AG09309 (cell line): ENCODE measurements at places on chromosomes 6 and 20.
A peak's percentile ranks its signal among the peaks of the same experiment; 100 is the strongest.

DNA sequence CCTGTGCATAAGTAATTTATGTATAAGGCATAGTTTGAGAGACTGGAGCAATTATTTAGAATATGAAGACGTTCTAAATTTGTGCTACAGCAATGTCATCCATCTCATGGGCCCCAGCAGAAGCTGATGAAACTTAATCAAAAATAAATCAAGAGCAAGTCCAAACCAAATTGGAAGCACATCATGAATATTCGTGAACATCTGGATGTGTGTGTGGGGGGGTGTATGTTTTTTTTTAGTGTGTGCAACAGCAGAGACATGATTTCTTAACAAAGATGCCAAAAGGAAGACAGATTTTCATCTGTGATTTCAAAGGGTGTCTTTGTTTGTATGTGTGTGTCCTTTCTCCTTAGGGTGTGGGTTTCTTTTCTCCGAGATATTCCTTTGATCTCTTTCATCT lies 58.9 kb downstream of the SASH1 start:
- no peak for DNase-seq

- DNase-seq, result peak; percentile 96
Observed at GRCh38 chr20:53828088-53828681, 234.5 kb upstream of the ZNF217 start.

DNA sequence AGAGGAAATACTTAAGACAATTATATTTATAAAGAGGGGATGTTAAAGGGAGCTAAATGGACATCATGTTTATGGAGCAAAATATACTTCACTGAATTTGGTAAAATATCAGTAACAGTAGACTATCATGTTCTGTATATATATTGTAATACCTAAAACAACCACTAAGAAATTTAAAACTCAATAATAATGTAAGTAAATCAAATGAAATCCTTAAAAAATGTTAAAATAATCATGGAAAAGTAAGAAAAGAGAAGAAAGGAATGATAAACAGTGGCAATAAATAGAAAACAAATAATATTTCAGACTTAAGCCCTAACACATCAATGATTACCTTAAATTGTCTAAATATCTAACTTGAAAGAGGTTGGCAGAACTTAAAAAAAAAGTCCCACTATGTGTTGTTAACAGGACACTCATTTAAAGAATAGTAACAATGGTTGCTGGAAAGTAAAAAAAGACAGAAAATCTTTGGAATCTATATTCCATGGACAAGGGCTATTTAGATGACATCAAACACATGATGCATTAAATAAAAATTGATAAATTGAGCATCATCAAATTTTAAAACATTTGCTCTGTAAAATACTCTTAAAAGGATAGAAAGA lies 842.2 kb upstream of the MAP3K7 start:
- DNase-seq, result no peak

DNA sequence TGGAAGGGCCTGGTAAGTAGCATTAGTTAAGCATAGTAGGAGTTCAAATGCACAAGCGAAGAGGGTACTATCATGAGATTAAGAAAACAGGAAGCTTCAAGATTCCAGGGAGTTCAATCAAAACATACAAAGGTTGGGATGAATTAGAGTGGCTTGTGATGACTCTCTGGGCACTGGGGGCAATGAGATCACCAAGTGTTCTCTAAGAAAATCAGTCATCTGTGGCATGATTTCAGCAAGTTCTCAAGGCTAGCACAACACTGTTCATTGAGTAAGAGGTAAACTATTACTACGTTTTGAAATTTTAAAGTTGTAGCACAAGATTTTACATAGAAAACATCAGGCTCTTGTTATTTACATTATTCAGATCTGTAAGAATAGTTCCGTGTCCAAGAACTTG lies 139.7 kb upstream of the FLRT3 start:
- no peak for DNase-seq

DNA sequence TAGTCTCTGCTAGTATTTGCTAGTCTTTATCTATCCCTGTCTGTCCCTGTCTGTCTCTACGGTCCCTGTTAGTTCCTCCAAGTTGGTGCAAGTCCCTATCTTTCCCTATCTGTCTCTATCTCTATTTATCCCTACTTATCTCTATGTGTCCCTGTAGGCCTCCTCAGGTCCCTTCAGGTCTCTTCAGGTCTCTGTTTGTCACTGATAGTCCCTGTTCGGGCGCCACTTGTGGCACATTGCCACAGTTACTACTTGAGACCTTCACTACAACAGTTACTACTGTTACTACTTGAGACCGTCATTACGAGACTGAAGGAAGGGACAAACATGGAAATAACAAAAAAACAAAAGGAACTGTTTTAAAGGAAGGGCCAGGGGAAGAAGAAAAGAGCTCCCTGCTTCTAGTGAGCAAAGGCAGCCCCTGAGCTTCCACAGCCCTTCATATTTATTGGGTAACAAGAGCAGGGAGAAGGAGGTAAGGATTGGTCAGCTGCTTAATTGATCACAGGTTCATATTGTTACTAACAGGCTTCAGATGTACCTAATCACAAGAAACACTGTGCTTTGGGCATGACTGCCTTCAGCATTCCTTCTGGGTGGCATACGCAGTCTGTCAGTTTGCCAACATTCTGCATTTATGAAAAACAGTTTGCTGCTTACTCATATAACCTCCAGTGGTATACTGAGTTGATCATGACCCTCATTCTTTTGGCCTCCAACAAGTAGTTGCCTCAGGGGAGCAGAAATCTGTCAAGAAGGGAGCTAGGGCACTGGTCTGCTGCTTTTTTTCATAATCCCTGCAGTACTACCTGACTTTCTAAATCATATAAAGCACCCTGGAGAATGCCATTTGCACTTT lies 8.4 kb downstream of the EPB41L2 start:
- no peak for DNase-seq

GRCh38 chr20:39849664-39850063 lies 839.4 kb downstream of the MAFB start:
- peak; percentile 82 for DNase-seq

DNA sequence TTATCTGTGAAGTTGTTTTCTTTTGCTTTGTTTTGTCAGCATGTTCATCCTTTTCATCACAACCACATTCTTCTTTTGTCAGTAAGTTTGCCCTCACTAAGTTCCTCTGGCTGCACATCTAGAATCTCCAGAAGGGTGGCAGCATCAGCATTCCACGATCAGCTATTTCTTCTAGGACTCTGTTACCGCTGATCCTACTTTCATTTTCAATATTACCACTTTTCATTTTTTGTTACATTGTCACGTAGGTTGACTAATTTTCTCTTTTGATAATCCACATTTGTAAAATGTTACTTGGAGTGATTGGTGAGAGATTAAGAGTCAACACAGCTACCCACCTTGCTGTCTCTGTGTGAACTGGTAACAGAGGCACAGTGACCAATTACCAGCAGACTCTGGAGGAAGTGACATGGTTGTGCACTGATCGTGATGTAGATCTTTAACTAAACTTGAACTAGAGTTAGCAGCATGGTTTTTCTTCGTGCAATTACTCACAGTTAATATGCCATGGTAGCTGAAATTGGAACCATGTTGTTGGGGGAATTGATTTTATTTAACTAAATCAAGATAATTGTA lies 307.9 kb upstream of the SLC35B3 start:
- no peak for DNase-seq

DNA sequence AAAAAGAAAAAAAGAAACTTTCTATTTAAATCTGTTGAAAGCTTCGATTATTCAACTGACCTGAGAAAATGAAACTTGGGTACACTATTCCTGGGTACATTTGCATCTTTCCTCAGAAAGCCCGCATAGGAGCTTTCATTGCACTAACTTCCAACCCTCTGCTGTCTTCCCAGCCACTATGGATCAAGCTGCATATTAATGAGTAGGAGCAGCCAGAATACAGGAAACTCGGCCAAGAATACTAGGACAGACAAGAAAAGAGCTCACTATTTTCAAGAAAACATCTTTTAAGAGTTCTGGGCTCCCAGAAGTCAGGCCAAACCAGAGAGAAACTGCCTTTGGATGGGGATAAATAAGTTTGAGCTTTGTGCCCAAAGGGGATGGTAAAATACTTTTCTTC lies 135.0 kb upstream of the CCDC28A start:
- no peak for DNase-seq

- no peak for DNase-seq
Observed at GRCh38 chr6:78243519-78243918, 590.7 kb downstream of the MEI4 start.

- no peak for DNase-seq
Observed at GRCh38 chr6:138517635-138518034, 18.3 kb upstream of the NHSL1 start.

DNA sequence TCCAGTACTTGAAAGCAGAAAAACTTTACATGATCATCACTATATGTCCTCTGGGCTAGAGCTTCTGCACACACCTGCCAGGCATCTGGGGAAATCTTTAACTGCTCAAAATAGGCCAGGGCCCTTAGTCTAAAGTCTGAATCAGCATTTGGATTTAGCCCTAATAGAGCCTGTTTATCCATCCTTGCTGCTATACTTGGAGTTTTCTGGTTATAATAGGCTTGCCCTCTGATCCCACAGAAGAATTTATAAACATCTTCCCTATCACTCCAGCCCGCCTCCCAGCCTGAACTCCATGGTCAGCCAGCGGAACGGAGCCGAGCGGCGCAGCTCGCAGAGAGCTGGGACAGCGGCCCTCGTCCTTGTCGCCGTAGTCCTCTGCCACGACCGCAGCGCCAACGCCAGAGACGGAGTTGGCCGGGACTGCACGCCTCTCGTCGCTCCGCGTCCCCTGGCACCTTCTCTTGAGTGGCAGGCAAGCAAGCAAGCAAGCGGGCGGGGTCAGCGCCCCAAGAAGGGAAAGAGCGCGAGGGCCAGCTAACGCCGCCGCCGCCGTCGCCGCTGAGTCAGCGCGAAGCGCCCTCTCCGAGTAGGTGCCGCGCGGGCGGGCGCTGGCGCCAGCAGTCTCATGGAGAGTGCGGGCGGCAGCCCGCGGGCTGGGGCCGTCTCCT lies 25.4 kb upstream of the ASIP start:
- DNase-seq, result no peak
